ENCODE measurements at places on chromosomes 5 and 9.

GRCh38 chr5:76528547-76529331 is 94.5 kb downstream of the F2RL2 start:
- no peak for DNase-seq

DNA sequence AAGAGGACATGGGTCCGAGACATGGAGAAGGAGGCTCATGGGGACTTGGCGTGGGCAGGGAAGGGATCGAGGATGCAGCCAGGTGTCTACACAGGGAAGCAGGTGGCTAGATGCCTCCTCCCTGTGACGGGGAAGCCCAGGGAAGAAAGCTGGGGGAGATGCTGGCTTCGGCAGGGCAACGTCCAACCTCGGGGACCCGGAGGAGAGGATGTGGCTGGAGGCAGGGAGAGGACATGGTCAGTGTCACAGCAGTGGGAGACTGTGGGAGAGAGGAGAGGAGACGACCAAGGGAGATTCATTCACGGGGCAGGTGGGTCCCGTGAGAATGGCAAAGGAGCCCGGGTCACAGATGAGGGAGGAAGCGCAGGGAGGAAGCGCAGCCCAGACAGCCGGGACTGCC is 73.2 kb upstream of the PHYKPL start:
- DNase-seq, result no peak

- no peak for DNase-seq
Measured at GRCh38 chr9:106773750-106774149, 89.2 kb upstream of the ZNF462 start.

GRCh38 chr5:137092831-137093230 is 406.3 kb downstream of the SPOCK1 start:
- DNase-seq, result no peak

DNA sequence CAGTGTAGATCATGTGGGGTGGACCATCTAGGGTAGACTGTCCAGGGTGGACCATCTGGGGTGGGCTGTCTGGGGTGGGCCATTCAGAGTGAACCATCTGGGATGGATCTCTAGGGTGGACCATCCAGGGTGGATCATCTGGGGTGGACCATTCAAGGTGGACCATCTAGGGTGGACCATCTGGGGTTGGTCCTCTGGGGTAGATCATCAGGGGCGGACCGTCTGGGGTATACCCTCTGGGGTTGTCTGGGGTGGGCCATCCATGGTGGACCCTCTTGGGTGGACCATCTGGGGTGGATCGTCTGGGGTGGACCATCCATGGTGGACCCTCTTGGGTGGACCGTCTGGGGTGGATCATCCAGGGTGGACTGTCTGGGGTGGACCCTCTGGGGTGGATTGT is 64.3 kb downstream of the KCNT1 start:
- DNase-seq, result no peak

GRCh38 chr5:144024545-144024944 is 145.9 kb downstream of the YIPF5 start:
- DNase-seq, result no peak

GRCh38 chr5:65172486-65173129 is 309.1 kb downstream of the ADAMTS6 start:
- no peak for DNase-seq

- no peak for DNase-seq
Measured at GRCh38 chr9:82903503-82903902, 159.4 kb downstream of the RASEF start.

GRCh38 chr9:4822057-4822456 is 29.3 kb downstream of the RCL1 start:
- DNase-seq, result no peak

GRCh38 chr9:94168203-94169000 is 84.1 kb downstream of the PTPDC1 start:
- DNase-seq, result no peak

DNA sequence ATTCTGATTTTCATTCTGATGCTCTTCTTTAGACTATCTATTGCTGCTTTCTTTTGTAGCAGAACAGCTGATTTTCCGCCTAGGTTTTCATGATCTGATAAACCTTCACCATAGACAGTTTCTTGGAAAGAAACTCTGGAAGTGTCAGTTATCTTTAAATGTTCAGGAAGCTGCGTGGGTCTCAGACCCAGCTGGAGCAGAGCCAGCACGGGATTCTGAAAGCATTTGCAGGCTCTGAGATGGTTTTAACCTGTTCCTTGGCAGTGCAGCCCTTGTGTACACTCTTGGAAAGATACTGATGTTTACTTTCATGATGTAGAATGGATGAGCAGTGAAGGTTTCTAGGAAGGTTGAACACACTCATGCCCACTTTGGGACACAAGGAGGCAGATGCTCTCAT is 178.0 kb upstream of the DMRT1 start:
- no peak for DNase-seq

DNA sequence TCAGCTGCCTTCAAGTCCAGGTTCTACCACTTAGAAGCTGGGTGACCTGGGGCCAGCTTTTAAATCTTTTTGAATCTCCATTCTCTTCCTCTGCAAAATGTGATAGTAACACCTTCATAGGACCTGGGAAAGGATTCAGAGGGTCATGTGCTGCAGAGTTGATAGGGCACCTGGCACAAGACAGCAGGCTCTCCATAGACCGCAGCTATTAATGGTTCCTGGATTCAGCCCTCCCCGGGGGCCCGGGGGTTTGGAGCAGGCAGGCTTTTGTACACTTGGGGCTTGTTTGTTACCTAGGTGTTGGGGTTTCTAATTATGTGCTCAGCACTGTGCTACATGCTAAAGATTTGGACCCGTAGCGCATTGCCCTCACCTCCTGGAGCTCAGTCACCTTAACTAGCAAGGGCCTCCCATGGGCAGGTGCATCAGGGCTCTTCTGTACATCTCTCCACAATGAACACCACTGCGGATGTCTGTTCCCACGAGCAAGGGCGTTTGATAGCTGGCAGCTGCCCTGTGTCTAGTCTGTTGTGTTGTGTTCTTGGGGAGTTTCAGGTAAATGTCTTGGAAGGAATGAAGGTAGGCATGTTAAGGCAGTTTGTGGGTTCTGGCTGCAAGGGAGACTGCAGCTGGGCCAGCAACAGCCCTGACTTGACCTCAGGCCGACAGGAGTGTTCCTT is 12.1 kb downstream of the PRRC2B start:
- no peak for DNase-seq

GRCh38 chr5:143120460-143121134 is 282.9 kb downstream of the NR3C1 start:
- peak; percentile 69 for DNase-seq

GRCh38 chr9:135239769-135240141 is 152.3 kb downstream of the OLFM1 start:
- DNase-seq, result no peak

- peak; percentile 61 for DNase-seq
Measured at GRCh38 chr5:59380350-59380951, 513.1 kb downstream of the PDE4D start.

DNA sequence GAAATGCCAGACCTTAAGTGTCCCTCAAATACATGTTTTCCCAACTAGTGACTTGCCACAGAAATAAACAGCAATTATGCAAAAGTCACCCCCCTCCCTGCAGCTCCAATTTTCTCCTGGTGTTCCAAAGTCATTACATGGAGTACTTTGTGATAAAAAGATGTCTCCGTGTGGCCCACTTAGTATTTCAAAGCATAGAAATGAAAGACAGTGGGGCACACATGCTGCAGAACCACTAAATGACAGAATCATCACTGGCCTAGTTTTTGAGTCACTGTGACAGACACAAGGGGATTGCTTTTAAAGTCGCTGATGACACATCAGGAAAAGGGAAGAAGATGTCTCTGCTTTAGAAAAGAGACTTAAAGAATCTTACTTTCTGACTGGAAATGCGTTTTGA is 323.4 kb downstream of the PSAT1 start:
- DNase-seq, result no peak

DNA sequence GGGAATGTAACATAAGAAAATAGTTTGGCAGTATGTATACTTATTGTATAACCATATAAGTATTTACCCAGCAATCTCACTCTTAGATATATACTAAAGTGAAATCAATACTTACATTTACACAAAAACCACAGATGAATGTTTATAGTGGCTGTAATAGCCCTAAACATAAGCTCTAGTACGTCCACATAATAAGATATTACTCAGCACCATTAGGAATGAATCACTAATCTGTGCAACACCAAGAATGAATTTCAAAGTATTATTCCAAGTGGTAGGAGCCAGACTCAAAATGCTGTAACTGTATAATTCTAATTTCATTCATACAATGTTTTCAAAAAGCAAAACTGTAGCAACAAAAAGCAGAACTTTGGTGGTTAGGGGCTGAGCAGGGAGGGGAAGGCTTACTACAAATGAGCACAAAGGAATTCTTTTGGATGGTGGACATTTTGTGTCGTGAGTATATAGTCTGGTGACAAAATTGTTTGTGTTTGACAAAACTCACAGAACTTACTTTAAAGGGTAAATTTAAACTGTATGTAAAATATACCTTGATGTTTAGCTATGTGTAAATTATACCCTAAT is 11.9 kb upstream of the C5orf46 start:
- no peak for DNase-seq

GRCh38 chr9:134370213-134370492 is 43.9 kb downstream of the RXRA start:
- DNase-seq, result no peak

- DNase-seq, result no peak
Measured at GRCh38 chr5:125829349-125829748, 593.9 kb upstream of the GRAMD2B start.

DNA sequence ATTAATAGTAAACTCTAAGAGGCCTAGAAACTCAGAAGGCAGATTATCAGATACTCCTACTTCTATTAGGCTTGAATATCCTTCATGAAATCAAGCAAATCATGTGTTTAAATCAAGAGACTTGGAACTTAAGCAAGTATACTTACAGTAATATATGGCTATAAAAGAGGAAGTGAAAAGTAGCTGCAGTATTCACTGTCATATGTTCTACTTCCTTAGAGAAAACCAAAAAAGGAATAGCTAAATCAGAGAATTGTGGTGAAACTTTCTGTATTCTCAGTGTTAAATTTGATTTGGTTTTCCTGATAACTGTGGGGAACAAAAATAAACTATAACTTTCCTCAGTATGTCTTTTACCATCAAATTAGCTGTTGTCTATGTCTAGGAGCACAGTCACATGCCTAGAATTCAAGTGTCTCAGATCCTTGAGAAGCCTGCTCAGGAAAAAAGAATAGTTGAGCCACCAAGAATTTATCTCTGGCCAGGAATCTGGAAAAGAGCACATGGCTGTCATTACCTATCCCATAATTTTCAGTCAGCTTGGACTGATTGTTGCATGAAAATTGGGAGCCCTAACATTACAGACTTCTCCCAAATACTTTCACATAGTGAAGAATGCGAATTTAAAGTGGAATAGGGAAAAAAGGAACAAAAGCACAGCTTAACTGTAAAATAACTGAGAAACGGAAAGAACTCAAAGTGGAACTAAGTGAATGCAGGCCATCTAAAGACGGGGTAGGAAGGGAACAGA is 1.7 kb downstream of the FKBP15 start:
- DNase-seq, result no peak

GRCh38 chr5:76152161-76152560 is 69.0 kb downstream of the SV2C start:
- no peak for DNase-seq

DNA sequence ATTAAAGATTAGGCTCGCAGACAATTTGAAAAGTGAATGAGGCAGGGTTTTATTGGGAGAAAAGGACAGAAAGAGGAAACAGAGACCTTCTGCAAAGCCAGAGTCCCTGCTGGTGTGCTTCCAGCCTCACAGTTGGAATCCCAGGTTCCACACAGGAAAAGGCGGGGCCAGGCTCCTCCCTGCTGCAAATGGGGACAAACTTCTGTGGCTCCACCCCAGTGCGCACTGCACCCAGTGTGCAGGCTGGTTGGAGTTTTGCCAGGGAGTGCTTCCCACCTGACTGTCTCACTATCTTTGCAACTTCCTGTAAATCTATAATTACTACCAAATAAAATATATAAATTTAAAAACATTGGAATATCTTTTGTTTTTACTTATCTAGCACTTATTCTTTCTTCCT is 386.0 kb upstream of the GRIN3A start:
- DNase-seq, result no peak

- DNase-seq, result no peak
Measured at GRCh38 chr5:37638897-37639296, 200.9 kb downstream of the GDNF start.

- peak; percentile 4 for DNase-seq
Measured at GRCh38 chr5:76641514-76642120, 18.4 kb upstream of the F2RL2 start.

- DNase-seq, result no peak
Measured at GRCh38 chr5:124841829-124842712, 95.6 kb upstream of the ZNF608 start.

DNA sequence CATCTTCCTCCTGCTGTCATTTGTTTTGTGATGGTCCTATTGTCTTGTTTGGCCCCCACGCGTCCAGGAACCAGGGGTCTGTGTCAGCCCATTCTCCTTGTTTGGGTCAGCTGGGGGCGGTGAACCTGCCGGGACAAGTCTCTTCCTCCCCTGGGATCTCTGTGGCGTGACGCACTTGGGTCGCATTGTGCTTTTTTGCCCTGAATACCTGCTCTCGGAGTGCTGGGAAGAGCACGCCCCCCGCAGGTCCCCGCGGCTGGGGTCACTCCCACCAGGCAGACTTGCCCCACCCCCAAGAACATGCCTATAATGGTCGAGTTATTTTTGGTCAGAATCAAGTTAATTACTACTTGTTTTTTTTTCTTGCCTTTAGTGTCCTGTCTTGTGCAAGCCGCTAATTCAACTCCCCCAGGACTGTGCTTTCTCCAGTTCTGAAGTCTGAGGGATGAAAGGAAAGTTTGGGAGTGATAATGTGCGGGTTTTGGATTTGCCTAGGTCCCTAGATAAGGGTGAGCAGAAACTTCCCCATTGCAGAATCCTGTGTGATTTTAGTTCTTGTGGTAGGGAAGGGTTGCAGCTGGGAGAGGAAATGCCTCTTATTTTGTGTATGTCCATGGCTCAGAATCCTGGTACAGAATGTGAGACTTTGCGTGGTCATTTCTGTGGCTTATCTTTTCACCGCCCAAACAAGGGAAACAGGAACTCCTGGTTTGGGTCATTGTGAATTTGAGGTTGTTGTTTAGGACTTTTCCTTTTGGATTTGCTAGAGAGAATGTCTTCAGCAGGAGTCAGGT is 789 bp downstream of the ACER2 start:
- peak; percentile 10 for DNase-seq

GRCh38 chr9:99822109-99822805 is 572 bp downstream of the NR4A3 start:
- no peak for DNase-seq

- no peak for DNase-seq
Measured at GRCh38 chr5:180975338-180975737, 13.3 kb upstream of the BTNL3 start.

DNA sequence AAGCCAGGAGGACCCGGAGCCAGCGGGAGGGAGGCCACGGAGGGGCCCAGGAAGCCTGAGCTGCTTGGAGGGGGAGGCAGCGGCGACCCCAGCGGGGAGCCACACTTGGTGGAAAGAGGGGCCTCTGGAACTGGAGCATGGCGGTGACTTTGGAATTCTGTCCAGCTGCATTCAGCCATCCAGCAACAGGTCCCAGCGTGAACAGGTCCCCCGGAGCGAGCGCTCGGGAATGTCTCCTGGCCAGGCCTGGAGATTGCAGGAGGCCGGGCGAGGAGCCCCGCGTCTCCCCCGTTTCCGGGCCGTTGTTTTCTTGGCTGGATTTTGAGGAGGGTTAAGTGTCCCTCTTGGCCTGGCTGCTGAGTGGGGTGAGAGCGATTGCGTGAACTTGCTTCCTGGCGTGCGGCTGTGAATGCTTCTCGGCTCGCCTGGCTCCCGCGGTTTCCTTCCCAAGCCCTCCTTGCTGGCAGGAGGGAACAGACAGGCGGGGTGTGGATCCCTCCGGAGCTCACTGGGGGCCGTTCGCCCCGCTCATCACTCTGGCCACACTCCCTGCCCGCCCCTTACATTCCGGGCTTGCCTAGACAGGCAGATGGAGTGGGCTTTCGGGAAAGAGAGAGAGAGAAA is 125.3 kb upstream of the IRX4 start:
- DNase-seq, result no peak

- no peak for DNase-seq
Measured at GRCh38 chr5:176730815-176731475, 79.4 kb upstream of the UNC5A start.
